ENCODE measurements at places on chromosomes 3 and 15.
A peak's percentile ranks its signal among the peaks of the same experiment; 100 is the strongest.

DNA sequence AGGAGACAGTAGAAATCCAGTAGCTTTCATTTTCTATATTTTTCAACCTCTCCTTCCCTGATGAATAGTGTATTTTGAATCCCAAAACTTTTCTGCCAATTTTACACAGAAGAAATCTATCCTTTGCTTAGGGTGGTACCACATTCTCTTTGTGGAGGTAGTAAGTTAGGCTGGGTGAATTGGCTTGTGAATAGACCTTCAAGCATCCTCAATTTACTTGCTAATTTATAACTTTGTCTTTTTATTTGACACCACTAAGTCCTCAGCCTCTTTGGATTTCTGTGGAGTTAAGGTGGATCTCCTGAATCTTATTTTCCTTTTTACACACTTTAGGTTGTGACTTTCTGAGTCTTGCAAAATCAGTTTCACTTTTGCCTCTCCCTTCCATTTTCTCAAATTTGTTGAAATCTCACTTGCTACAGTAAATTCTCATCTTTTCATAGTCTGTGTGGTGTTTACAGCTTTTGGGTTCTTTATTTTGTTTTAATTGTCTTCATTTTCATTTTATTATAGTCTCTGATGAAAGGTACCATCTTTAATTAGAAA, 5.7 kb upstream of the PLSCR1 start:
- DNase-seq, result no peak

- DNase-seq, result no peak
Measured at GRCh38 chr15:28994142-28994830, 108.5 kb downstream of the APBA2 start.

GRCh38 chr15:48358229-48359152, 27.3 kb downstream of the DUT start:
- DNase-seq, result no peak

- DNase-seq, result peak; percentile 80
Measured at GRCh38 chr3:108182339-108182738, 39.9 kb downstream of the IFT57 start.

- no peak for DNase-seq
Measured at GRCh38 chr15:70014331-70014730, 83.4 kb downstream of the TLE3 start.

- DNase-seq, result no peak
Measured at GRCh38 chr3:184539801-184540435, 21.7 kb upstream of the EPHB3 start.

DNA sequence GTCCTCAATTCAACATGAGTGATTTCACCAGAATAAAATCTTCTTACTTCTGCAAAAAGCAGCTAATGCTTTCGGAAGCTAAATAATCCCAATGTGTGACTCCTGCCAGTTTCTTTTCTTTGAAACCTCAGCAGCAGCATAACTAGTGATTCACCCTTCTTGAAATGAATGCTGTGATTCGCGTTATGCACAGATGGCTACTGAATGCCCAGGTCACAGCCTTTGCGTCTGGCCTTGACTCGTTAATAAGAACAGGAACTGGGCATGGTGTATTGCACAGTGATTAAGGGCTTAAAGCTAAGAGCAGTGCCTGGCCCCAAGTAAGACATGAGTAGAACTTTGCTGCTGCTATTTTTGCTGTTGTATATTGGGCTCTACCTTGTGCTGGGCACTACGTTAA, 19.0 kb downstream of the CGNL1 start:
- DNase-seq, result no peak

DNA sequence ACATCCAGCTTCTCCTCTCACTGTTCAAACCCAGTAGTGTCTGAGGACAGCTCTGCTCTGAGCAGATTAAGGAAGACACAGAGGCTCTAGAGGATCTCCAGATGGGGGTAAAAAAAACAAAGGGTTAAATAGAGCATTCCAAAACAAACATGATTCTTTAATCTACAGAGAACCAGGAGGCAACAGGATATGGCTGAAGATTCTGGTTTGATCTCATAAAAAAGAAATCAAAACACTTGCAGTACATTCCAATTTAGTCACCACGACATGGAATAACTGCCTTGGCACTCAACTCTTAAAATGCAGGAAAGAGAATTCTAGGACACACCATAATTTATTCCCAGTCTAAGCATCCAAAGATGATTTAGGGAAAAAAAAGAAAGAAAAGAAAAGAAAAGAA, 32.0 kb downstream of the TM4SF4 start:
- DNase-seq, result no peak

- no peak for DNase-seq
Measured at GRCh38 chr3:30352410-30353318, 253.7 kb upstream of the TGFBR2 start.

DNA sequence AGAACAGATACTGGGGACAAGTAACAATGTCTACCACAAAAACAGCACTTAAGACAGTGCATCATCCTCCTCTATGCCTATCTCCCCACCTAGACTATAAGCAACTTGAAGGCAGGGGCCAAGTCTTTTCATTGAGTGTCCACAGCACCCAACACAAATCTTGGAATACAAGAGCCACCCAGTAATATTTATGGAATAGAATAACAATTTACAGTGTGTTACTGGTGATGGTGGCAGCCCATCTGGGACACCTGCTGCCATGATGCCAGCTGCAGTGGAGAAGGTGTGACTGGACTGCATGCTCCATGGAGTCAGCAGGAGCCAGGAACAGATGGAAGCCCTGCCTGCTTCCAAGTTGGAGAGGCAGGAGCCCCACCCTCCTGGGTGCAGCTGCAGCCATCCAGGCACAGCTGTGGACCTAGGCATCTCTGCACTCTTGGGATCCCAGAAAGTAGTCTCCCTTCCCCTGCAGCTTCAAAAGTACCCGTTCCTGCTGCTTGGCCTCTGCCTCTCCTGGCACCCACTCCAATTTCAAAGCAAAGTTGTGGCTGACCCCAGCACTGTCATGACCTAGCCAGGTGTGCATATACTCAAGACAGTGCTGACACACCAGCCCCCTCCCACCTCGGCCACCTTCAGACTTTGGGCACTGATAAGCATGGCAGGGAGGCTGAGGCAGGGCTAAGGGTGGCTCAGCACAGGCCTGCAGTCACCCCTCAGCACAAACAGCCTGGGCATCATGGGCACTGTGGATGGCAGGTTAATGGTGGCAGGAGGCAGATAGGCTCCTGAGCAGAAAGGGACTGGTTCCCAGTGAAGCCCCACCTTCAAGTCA, 94.5 kb downstream of the TPRA1 start:
- DNase-seq, result no peak

GRCh38 chr3:183527428-183528379, 27.8 kb downstream of the KLHL6 start:
- DNase-seq, result no peak

- no peak for DNase-seq
Measured at GRCh38 chr3:149476225-149476624, 1.7 kb downstream of the TM4SF4 start.

DNA sequence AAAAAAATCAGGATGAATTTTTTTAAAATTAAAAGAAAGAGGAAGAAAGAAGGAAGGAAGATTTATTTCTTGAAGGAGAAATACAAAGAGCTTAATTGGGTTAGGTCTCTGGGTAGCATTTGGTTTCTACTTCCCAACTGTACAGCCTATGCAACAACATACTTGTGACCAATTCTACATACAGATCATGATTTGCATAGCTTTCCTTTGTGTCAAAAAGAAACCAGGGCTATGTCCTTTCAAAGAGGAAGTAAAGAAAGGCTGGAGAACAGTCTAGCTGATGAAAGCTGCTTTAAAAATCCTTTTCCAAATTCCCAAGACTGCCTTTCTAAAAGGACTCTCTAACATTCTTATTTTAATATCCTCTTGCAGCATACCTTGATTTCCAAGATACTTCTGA, 6.1 kb upstream of the HGD start:
- no peak for DNase-seq

- no peak for DNase-seq
Measured at GRCh38 chr15:86616771-86617170, 537.1 kb downstream of the AGBL1 start.

- DNase-seq, result no peak
Measured at GRCh38 chr15:73047882-73048281, 4.4 kb upstream of the NEO1 start.

- no peak for DNase-seq
Measured at GRCh38 chr15:75723847-75724660, 11.4 kb upstream of the CSPG4 start.

DNA sequence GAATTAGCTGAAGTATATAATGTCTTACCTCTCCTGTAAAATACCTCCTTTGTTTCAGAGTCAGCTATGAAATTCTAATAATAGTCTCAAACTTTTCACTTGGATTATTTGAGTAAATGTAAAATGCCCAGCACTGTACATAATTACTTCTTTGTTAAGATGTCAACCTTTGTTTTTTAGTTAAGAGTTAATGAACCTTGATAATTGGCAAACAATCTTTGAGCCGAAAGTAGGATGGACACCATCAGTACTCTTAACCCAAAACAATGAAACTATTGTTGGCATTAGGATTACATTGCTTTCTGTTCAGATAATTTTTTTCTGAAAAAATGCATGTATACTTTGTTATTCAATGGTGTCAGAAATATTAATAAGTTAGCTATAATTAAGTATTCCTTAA, 3.0 kb upstream of the NECTIN3 start:
- no peak for DNase-seq

GRCh38 chr15:95557226-95558046, 773.1 kb upstream of the NR2F2 start:
- no peak for DNase-seq

GRCh38 chr3:140995881-140996280, 54.2 kb downstream of the SLC25A36 start:
- DNase-seq, result no peak

GRCh38 chr15:40436116-40436891, 4.4 kb upstream of the BAHD1 start:
- DNase-seq, result no peak

- DNase-seq, result peak; percentile 9
Measured at GRCh38 chr3:59605944-59606534, 556.2 kb upstream of the CFAP20DC start.

GRCh38 chr3:133663569-133664313, 2.0 kb upstream of the TOPBP1 start:
- no peak for DNase-seq

- peak; percentile 77 for DNase-seq
Measured at GRCh38 chr3:191563722-191564121, 102.8 kb downstream of the PYDC2 start.

GRCh38 chr15:22952796-22953579, 27.2 kb downstream of the CYFIP1 start:
- peak; percentile 9 for DNase-seq

GRCh38 chr3:163878396-163878795, 1199.9 kb downstream of the SI start:
- DNase-seq, result no peak

GRCh38 chr3:52493232-52494017, 1.7 kb upstream of the STAB1 start:
- no peak for DNase-seq

- DNase-seq, result no peak
Measured at GRCh38 chr3:30354513-30354912, 251.9 kb upstream of the TGFBR2 start.

- DNase-seq, result no peak
Measured at GRCh38 chr3:177816667-177817208, 619.5 kb upstream of the TBL1XR1 start.

- DNase-seq, result no peak
Measured at GRCh38 chr15:69826819-69827175, 270.9 kb downstream of the TLE3 start.

DNA sequence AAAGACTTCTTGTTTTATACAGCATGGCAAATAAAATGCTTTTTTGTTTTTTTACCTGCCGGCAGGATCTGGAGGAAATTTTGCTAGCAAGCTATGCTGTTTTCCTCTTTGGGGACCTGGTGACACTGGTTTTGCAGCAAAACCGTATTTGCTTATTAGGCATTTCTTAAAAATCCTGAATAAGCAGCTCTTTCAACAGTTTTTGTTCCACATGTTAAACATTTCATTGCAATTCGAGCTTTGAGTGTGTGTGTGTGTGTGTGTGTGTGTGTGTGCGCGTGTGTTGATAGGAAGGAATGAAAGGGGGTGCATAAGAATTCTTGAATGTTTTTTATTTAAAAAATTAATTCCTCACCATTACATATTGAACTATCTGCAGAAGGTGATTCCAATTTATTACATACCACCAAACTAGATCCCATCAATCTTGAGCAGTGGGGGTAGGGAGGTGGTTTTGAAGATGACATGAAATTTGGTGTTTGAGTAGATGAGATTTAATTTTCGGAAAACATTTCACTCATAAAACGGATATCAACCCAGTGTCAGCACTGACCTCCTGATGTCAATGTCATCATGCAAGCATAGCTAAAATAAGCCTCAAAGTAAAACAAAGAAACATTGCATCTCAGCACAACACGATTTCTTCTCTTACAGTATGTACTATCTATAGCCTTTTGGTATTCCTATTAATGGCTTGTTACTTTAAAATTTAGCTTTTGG, 17.3 kb downstream of the ZBTB38 start:
- DNase-seq, result no peak

GRCh38 chr15:100264994-100265640, 76.7 kb downstream of the ADAMTS17 start:
- no peak for DNase-seq

DNA sequence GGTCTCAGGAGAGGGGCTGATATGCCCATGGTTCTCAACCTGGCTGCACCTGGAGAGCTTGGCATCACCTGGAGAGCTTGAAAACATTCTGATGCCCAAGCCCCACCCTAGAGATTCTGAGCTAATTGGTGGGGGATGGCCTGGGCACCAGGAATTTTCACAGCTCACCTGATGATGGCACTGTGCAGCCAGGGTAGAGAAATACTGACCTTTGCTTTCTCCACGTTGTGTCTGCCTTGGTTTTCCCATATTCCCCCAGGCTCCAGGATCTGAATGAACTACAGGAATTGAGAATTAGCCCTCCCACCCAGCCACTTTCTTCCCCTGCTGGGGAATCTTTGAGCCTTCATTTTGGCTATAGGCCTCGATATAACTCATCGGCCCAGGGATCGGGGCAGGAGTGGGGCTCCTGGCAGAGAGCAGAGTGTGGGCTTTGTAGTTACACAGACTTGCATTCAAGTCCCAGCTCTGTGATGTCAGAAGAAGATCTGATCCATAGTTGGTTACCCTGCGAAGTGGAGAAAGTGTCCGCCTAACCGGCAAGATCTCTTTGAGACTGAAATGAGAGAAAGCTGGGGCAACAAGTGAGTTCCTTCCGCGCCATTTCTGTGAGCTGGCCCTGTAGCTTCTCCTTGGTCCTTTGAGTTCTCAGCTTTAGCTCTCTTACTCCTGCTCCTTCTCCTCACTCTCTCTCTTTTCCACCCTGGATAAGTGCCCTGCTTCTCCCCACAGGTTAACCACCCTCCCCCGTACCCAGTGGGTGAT, 33.1 kb upstream of the UBE2Q2 start:
- no peak for DNase-seq

DNA sequence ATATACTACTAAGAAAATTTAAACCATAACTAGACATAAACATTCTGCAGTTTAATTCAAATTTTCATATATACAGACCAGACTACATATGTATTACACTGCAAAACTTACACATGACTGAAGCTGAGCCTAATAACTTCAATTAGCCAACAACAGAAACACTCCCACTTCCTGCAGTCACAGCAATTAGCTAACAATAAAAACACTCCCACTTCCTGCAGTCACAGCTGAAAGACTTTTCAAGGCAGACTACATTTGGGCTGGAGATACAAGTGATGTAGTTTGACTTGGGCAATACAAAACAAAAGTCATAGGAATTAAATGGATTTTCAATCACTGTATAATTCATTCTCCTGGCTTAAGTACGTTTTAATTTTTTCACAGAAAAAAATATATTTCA, 10.3 kb downstream of the TM2D3 start:
- DNase-seq, result peak; percentile 66

Measured in NCI-H1417 treated with DMSO at 0.1 percent for 48 hours (cell line).